ENCODE measurements at places on chromosomes 3 and 15. TPM values are rescaled to one million over a fixed set of nuclear protein-coding genes. Genes with fewer than 3 reads are reported as not detected.

Gene SLC28A2
- polyA plus RNA-seq: not detected

DNA sequence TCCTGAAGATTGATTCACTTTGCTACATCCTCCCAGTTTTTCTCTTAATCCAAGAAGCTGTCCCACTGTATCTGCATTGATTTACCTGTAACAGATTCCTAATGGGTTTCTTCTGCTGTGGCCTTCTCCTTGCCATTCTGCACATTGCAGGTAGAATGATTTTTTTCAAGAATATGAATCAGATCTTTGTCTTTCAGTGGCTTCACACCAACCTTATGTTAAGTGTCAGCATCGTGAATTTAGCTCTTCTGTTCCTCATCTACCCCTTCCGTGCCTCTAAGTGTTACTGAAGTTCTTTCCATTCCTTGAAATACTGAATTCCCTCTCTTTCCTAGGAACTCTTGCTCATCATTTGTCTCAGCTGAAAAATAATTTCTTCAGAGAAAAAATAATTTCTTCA is 7.5 kb downstream of the SENP5 start:
- no peak for DNase-seq

DNA sequence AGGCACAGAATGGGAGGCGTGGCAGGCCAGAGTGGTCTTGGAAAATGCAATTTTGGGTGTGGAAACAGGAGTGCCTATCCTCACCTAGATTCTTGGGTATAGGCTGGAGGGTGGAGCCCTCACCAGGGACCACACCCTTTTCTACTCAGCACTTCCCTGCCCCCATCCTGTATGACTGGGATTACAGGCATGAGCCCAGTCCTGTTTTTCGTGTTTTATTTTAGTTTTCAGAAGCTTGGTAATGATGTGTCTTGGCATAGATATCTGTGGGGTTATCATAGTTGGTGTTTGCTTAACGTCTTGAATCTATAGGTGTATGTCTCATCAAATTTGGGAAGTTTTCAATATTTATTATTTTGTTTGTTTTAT is 248.7 kb upstream of the CBLB start:
- DNase-seq: no peak

DNA sequence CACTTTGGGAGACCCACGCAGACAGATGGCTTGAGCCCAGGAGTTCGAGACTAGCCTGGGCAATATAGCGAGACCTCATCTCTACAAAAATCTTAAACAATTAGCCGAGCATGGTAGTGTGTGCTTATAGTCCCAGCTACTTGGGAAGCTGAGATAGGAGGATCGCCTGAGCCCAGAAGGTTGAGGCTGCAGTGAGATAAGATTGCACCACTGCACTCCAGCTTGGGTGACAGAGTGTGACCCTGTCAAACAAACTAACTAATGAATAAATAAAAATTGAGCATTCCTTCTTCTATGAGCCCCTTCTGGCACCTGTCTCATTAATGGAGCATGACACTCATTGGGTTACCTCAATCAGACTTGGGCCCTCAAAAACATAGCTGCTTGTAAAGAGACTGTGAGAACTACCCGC is 7.5 kb downstream of the ZDHHC3 start:
- no peak for DNase-seq

Gene C3orf62
- polyA plus RNA-seq: 3.9 TPM

DNA sequence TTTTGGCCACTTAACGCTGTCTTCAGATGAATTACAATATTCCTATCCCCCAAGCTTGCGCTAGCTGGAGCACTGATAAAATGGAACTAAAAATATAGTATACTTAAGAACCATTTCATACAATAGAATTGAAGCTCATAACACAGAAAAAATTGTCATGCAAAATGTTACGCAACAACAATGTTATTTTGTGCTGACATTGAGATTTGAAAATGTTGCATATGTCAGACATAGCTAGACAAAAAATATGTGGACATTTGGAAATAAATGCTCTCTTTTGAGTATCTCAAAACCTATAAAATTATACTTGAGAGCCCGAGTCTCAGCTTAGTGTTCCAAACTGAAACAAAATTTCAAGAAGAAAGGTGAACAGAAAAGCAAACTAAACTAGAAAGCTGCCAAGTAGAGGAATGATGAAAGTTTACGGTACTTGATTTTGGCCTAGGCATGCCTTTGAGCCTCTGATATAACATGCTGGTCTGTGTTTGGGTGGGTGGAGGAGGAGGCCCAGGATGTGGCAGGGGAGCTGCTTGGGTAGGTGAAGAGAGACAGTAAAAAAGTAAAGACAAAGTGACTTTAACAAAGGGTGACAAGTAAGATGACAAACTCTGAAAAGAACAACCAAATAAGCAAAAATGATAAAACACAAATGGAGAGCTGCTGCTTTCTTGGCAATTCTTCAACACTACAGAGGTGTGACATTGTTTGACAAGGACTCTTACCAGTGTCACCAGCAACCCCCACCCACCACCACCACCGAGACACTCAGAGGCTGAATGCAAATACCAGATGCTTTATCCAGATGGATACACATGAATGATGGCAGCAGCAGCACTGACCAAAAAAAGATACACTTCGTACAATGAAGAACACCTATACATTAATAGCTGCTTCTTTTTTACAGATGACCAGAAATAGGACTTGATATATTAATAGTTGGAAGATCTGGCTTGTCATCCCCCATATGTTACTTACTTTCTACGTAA is 129.3 kb upstream of the FEZF2 start:
- no peak for DNase-seq

All from right cardiac atrium (tissue), 5 donors.